ENCODE measurements at places on chromosomes 4 and X.

- no peak for DNase-seq
Observed at GRCh38 chr4:54365691-54366090, 136.6 kb downstream of the PDGFRA start.

- peak; percentile 55 for DNase-seq
Observed at GRCh38 chrX:72131317-72132294, at the start of gene RTL5. RTL5 (minus strand) TSS chrX:72131915.

DNA sequence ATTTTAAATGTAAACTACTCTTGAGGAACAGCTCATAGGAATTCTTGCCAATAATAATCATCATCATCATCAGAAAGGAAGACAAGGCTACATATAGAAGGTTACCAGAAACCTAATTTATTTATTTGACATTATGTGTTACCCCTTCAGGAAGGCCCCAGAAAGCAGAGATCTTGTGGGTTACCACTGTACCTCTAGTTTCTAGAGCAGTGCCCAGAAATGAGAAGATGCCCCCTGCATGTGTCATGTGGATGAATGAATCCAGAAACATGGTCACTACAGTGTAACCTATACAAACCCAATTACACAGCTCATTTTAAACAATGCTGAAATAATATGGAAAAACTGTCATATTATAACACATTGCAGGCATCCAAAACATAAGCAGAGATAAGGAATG is 70.4 kb downstream of the ARAP2 start:
- DNase-seq: no peak

DNA sequence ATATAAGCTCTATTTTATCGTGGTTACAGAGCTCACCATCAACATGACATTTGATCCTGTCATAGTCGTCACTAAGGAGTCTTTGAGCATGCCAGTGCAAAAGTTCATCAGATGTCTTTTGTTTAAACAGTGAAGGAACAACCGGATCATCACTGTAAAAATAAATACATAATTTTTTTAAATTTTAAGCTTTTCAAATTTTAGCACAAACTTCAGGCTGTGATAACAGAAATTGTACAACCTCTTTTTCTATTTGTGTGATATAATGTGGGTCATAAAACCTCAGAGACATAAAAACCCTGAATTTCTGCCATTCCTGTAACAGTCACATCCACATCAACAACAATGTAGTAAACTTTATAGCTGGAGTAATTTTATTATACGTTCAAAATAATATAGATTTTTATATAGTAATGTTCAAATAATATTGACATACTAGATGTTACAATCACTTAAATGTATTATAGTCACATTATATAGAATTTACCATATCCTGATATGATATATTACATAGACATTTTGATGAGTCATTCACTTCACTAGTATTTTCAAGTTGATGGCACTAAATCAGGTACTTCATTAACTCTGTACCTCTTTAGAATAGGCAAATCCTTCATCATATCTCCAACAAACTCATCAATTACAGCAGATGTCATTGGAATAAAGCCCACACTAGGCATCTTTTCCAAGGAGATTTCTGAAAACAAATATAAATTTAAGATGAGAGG is 47.7 kb downstream of the DDX60L start:
- DNase-seq: no peak

GRCh38 chr4:102715057-102715456 is 45.7 kb downstream of the MANBA start:
- no peak for DNase-seq

DNA sequence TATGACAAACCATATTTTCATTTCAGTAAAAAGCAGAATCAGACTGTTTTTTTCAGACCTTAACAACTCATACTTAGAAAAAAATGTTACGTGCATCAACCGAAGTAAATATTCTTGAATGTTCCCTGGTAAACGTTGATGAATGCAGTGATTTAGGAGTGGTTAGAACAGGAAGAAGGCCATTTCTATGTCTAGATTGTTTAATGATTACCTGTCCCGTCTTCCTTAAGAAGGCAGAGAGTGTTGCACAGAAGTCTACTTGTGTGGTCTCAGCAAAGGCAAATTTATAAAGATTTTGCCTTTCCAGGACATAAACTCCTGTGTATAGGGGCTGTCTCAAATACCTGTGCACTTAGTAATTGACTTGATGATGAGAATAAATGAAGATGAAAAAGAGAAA is 134.5 kb downstream of the MGST2 start:
- DNase-seq: no peak

DNA sequence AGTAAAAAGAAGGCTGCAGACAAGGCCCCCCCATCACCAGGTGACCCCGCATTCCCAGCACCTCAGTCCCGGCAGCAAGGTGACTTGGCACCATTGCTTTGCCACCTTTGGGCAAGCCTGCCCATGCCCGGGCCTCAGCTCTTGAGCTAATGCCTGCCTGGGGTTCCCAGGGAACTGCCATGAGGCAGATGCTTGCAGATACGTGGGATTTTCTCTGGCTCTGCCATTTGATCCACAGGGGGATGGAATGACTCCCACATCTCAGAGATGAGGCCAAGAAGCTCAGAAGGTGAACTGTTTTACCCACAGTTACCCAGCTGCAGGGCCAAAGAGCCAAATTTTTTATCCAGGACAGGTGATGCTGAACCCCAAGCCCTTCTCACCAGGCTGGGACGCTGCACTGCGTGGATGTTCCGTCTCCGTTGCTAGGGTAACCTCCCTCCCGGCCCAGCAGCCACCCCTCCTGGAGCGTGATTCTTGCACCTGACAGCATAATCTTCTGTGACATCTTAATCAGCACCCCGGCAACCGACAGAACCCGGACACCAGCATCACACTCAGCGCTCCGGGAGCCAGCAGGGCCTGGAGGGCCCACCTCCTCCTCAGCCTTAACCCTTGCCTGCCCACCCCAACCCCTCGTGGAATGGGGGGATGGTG is 15.7 kb upstream of the MSX1 start:
- no peak for DNase-seq

DNA sequence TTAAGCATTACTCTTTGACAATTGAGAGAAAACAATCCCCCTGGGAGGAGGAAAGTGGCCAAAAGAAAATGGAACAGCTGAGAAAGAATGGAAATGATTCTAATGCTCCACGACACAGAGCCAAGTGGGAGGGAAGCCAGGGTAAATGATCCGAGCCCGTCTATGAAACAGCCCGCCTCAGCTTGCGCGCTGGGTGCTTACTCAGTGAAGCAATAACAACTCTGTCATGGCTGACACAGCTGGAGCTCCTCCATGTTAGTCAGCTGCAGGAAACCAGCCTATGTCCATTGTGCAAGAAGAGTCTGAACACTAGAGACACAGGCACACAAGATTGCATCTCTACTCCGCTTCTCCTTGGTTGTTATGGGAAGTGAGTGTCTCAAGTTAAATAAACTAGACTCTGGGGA is 19.3 kb downstream of the NOA1 start:
- peak; percentile 94 for DNase-seq

DNA sequence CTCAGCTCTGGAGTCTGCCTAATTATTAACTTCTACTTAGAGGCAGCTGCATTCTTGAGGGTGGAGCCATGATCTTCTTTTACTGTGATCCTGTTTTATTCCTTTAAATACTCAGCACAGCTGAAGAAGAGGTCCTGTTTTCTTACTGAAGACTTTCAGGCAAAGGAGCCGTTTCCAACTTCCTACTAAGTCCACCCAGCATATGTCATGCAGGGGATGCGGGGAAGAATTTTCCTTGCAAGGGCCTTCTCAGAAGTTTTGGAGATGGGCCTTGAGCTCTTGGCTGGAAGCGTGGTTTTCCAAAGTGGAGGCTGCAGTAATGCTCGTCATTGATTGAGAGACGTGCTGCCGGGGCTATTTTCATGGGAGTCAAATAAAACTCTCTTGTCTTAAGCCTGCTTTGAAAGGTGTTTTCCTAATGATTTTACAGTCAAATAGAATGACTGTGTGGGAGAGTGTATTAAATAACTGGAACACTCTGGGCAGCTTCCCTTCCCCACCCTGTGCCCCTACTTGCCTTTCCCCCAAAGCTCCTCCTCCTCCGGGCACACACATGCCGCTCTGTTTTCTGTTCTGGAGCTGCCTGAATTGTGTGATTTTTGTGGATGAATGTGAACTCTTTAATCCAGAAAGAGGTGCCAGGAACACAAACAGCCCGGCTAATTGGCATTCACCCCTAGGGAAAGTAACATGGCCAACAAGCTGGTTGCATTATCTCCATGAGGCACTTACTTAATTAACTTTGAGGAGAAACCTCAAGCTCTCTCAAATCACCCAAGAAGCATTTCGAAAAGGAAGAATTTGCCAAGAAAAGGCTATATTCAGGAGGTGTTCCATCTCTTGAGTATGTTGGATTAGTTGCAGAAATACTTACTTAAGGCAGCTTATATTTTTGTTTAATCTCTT is 28.1 kb downstream of the FGF2 start:
- DNase-seq: no peak

- no peak for DNase-seq
Observed at GRCh38 chrX:123665197-123665596, 67.7 kb downstream of the THOC2 start.

DNA sequence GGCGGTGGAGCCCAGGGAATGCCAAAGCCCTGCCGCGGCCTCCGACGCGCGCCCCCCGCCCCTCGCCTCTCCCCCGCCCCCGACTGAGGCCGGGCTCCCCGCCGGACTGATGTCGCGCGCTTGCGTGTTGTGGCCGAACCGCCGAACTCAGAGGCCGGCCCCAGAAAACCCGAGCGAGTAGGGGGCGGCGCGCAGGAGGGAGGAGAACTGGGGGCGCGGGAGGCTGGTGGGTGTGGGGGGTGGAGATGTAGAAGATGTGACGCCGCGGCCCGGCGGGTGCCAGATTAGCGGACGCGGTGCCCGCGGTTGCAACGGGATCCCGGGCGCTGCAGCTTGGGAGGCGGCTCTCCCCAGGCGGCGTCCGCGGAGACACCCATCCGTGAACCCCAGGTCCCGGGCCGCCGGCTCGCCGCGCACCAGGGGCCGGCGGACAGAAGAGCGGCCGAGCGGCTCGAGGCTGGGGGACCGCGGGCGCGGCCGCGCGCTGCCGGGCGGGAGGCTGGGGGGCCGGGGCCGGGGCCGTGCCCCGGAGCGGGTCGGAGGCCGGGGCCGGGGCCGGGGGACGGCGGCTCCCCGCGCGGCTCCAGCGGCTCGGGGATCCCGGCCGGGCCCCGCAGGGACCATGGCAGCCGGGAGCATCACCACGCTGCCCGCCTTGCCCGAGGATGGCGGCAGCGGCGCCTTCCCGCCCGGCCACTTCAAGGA is at the start of gene FGF2:
Gene FGF2 (plus strand): TSS at position 279 of the 705 bp plus-strand sequence. CDS start 344 bp downstream, at position 623.
- DNase-seq: no peak

DNA sequence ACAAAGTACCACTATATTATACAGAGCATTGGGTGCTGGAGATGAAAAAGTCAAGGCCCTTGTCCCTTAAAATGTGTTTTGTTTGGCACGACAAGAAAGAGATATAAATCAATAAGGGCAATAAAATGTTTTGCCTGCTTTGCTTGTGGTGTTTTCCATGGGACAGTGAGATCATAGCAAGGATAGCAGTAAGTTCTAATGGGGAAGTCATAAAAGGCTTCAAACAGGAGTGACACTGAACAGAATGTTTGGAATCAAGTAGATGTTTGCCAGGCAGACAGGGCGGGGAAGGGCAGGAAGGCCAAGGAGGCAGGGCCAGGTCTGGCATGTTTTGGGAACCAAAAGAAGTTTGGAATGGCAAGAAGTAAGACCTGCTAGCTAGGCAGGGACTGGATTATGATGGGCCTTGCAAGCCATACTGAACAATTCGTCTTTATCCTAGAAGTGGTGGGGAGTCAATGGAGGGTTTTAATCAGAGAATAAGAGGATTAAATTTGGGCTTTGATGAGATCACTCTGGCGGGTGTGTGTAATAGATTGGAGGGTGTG is 16.4 kb downstream of the FGF2 start:
- no peak for DNase-seq

GRCh38 chr4:174423257-174423944 is 98.9 kb downstream of the HPGD start:
- DNase-seq: peak; percentile 7

GRCh38 chrX:148555101-148555500 is 54.7 kb downstream of the AFF2 start:
- DNase-seq: no peak

DNA sequence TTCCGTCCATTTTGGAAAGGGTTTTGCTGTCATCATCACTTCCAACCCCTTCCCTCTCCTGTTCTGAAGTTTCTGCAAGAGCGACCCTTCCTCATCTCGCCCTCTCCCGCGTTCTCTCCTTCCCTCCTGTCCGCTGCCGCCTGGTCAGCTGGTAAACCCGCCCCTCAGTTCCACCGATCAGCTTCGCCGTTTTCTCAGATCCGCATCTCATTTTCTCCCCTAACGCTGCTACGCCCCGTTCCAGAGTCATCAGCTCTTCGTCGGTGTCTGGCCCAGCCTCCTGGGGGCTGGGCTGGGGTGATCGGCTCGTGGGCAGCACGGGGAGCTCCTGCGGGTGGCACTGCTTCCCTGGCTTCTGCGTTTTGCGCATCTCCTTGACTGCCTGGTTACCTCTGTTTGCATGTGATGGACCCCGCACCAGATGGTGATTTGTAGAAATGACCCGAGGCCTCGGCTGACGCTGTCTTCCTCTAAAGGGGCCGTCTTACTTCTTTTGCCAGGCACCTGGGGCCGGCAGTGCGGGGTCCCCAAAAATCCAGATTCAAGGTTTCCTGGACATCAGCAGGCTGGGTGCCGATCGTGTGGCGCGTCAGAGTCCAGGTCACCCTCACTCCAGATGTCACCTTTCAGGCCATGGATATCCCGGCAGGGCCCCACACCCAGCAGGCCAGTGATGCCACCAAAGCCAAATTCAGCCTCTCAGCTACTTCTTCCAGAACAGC is 13.4 kb downstream of the CTBP1 start:
- no peak for DNase-seq

GRCh38 chrX:431056-431455 is 44.3 kb upstream of the PPP2R3B start:
- no peak for DNase-seq

DNA sequence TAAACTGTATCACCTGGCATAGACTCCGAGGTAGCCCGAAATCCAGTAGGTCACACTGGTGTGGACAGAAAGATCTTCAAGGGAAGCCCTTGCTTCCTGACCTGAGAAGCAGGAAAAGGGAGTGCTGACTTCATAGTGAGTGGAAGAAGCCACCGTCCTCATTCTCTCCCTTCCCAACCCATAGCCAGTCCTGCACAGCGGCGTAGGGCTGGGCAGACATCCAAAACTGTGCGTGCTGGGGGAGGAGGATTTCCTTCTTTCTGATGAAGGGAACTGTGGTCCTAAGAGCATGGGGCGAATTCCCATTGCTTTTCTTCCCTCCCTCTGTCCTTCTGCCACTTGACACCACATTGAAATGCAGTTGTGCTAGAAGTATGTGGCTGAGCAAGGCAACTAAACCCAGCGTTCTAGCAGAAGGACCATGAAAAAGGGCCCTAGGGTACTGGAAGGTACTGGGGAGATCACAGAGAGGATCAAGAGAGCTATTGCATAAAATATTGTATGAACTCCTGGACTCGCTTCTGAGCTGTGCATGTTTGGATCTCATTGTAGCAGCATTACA is 66.9 kb downstream of the STOX2 start:
- no peak for DNase-seq

DNA sequence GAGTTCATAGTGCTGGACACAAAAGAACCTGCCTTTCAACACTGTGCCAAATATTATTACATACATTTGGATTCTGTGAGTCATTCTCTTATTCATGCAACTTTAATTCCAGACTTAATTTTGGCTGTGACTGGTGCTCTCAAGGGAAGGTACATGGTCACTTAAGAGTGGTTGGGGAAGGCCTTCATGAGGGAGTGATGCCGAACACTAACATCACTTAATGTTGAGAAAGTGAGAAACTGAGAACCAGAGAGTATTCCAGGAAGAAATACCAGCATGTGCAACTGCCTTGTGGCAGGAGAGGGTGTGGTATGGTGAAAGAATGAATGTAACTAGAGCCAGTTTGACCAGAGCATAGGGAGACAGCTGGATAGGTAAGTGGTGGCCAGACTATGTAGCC is 41.5 kb upstream of the FHDC1 start:
- DNase-seq: no peak

Data from AG09309 (cell line).